CD4-positive, alpha-beta T cell treated with Interleukin-4 for 1 hour (primary cell): ENCODE measurements at places on chromosomes 6 and 20.

GRCh38 chr6:11140056-11140455 lies 28.5 kb upstream of the ERVFRD-1 start:
- DNase-seq: no peak

- no peak for DNase-seq
Observed at GRCh38 chr6:7728855-7729590, 3.1 kb downstream of the BMP6 start.

DNA sequence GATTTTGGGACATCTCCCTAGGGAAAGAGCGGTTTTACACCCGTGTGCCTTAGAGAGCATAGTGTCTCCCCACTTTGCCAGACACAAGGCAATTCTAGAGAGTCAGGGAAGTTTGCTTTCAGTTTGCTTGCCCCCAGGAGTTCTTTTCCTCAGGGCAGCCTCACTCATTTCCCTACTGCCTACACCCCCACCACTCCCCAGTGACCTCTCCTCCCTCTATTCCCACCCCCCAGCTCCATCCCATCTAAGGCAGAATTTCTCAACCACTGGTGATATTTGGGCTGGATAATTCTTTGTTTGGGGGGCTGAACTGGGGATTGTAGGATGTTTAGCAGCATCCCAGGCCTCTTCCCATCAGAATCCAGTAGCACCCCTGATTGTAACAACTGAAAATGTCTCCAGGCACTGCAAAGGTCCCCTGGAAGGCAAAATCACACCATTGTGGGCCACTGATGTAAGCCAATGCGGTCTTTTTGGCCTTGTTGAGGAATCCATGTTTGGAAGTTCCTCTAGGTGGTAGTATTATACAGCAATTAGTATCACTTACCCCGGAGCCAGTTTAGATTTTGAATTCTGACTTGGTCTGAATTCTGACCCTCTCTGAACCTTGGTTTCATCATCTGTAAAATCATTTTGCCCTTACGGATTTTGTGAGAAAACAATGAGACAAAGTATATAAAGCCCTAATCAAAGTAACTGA lies 1.3 kb downstream of the EPPIN start:
- no peak for DNase-seq

DNA sequence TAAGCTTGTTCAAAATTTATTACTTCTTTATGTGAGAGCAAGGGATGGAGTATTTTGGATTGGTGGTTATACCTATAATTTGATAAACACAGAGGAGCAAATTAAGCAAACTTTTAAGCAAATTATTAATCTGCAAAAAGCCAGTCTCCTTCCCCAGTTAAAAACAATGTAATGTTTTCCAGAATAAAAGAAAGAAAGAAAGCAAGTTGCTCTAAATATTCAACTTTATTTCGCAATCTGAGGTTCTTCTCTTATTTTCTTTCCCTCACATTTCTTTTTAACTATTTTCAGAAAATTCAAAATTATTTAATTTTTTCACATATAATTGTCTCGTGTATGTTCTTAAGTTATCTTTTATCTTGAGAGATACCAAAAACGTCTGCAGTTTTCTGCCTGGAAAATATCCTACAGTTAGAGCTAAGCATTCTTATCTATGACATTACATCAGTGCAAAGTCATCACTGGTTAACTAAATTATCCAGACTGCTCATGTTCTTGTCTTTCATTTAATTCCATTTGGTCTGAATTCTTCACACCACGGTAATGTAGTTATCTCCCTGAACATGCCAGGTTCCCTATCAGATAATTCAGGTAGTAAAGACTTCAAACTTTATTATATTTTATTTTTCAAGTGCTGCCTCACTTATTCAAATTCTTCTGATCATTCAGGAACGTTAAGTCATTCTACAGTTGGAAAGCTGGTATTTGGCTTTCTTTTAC lies 3.3 kb upstream of the CNKSR3 start:
- DNase-seq: no peak

GRCh38 chr6:38775870-38776269 lies 60.8 kb downstream of the DNAH8 start:
- DNase-seq: no peak

DNA sequence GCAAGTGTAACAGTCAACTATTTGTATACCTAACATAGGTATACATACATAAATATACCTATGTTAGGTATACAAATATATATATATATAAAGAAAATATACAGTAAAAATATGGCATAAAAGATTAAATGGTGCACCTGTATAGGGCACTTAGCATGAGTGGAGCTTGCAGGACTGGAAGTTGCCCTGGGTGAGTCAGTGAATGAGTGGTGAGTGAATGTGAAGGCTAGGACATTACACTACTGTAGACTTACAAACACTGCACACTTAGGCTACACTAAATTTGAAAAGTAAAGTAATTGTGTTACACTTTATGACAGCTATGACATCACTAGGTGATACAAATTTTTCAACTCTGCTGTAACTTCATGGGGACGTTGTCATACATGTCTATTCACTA lies 65.6 kb downstream of the CDC5L start:
- no peak for DNase-seq

GRCh38 chr6:72547020-72547419 lies 74.8 kb upstream of the KCNQ5 start:
- DNase-seq: no peak

- no peak for DNase-seq
Observed at GRCh38 chr6:113258771-113259170, 598.4 kb upstream of the MARCKS start.

DNA sequence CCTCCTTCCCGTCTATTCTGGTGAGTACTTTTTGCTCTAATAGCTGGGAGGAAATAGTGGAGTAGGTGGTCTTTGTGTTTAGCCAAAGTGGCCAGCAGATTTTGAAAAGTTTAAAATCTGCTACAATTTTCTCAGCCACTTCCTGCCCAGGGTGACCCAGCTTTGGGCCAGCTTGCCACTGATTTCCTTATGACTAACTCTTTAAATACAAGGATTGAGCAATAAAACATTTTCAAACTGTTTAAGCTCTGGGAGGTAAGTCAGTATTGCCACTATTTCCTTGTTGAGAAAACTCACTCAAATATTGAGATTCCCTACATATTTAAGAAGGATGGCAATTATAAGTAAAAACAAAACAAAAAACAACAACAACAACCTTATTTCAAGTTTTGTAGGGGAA lies 54.5 kb downstream of the TRMT11 start:
- no peak for DNase-seq

- DNase-seq: no peak
Observed at GRCh38 chr6:52457096-52457495, 37.0 kb downstream of the EFHC1 start.

GRCh38 chr6:35484921-35485392 lies 11.9 kb downstream of the TEAD3 start:
- DNase-seq: no peak

DNA sequence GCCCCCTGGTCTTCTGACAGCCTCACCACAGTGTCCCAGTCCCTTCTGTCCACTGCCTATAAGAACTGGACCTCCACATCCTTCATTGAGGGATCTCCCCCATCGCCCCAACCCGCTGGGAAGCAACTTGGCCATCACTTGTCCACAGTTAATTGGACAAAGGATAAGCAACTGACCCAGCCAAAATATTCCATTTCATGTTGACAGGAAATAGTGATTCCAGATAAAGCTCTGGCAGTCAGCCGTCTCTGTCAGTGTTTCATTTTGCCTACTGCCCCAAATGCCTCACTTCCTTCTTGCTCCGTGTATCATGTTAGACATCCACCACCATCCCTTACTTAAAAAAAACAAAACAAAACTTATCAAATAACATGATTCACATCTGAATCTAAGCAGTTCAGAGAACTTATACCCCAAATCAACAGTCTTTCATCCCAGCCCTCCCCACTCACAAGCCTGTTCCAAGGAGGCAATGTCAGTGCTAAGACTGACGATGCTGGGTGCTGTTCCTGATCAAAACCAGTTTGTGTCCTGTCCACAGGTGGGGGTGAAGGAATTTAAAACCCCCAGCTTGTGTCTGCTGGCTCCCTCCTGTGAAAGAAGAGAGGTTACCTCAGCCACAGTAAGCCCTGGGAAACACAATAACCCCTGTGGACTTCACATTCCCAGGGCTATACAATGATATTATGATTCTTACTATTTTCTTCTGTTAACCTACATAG lies 162.5 kb downstream of the WDR27 start:
- DNase-seq: no peak

DNA sequence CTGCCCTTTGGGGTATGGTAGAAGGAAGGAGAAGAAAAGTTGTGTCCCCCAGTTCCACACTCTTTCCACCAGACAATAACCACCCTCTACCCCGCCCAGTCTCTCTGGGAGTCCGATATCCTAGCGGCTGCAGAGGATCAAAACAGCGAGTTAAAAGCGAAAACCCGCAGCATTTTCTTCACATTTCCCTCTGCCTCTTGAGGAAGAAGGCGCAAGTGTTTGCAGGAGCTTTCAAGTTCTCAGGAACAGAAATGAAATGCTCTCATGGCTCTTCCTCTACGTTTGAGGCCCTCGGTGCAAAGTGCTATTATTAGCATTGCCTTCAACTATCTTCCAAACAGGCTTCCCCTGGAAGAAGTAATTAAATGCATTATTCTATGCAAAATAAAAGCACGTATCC lies 52.2 kb upstream of the CCDC167 start:
- no peak for DNase-seq
